ENCODE measurements at places on chromosomes 6 and 20.

- DNase-seq = no peak
Measured at GRCh38 chr6:161536224-161536630, 262.4 kb upstream of the AGPAT4 start.

DNA sequence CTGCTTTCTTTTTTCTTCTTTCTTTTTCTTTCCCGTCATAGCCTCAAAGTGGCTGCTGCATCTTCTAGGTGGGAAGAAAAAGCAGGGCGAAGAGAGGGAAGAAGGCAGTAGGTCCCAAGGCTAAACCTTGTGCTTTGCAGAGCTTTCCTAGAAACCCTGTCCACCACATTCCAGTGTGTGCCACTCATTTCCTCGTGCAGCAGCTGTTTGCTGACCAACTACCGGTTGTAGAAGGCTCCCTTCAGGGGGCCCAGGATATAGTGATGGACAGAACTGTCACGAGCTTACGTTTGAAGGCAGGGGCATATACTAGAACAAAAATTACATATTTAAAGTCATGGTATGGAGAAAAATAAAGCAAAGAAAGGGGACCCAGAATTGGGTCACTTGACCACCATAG lies 103.0 kb downstream of the SASH1 start:
- DNase-seq = no peak

GRCh38 chr6:5401845-5402738 lies 140.8 kb downstream of the FARS2 start:
- DNase-seq = no peak

DNA sequence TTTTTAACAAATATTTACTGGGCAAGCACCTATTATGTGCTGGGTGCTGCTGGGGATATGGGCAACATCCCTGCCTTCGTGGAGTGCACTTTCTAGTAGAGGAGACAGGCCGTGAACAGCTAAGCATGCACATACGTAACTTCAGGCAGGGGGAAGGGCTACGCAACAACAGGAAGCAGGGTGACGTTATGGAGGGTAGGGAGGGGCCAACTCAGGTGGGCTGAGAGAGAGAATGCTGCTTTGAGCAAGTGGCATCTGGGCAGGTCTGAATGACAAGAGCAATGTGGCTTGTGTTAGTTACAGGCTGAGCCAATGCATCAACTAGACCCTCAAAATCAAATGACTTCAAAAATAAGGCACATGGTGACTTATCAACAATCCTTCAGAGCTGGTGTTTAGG lies 112.1 kb downstream of the CDC5L start:
- DNase-seq = no peak

GRCh38 chr6:83055366-83055964 lies 10.2 kb downstream of the UBE3D start:
- DNase-seq = peak; percentile 49

DNA sequence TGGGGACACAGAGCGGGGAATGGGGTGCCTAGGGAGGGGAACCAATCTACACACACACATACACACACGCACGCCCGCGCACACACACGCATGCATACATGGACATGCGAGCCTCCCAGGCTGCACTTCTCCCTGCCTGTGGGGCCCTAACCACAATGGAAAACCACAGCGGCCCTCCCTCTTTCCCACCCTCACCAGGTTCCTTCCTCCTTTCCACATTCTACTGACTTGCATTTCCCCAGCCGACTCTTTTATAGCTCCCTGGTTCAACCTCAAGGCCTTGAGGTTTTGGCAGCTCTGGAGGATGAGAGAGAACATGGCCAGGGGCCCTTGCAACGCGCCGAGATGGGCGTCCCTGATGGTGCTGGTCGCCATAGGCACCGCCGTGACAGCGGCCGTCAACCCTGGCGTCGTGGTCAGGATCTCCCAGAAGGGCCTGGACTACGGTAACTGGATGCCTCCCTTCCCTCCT lies at the start of gene BPI:
BPI (plus strand) TSS at position 249 of the 472 bp plus-strand sequence; CDS start at position 317, 68 bp downstream.
- DNase-seq = no peak

Measured in CD4-positive, alpha-beta T cell treated with Interleukin-6 for 4 hours (primary cell).